T-cell (primary cell): ENCODE measurements at places on chromosomes 16 and 17. TPM values are rescaled to one million over a fixed set of nuclear protein-coding genes. Genes with fewer than 3 reads are reported as not detected.

The TMEM100 gene
- total RNA-seq, result not detected

The NPIPA5 gene
- 6.5 TPM for total RNA-seq

The DBF4B gene
- 7.8 TPM for total RNA-seq

The SLC4A1 gene
- not detected for total RNA-seq

DNA sequence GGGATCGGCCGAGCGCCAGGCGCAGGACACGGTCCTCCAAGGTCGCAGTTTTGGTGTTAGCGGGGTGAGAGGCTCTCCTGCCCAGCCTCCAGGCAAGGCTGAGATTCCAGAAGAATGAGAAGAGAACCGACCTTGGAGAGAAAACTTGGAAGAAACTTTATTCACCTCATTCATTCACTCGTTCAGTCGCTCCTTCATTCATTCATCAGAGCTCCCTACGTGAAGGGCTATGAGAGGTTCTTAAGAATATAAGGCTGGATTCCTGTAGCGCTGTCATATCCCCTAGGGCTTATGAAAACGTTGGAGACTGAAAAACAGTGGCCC lies 991 bp upstream of the MYH10 start:
- no peak for DNase-seq

DNA sequence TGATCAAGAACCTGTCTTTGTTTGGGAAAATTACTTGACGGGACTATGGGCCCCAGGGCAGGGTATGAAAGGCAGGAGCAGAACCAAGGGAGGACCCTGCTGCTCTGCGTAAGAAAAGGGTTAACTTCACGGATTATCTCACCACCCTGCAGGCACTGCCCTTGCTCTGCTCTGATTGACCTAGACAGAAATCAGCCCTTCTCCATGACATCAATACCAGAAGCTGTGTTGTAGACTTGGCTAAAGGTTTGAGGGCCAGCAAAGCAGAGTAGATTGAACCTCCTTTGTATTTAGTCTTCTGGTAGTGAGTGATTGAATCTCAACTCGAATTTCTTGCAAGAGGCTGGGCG lies 52.9 kb upstream of the ETV4 start:
- no peak for DNase-seq

DNA sequence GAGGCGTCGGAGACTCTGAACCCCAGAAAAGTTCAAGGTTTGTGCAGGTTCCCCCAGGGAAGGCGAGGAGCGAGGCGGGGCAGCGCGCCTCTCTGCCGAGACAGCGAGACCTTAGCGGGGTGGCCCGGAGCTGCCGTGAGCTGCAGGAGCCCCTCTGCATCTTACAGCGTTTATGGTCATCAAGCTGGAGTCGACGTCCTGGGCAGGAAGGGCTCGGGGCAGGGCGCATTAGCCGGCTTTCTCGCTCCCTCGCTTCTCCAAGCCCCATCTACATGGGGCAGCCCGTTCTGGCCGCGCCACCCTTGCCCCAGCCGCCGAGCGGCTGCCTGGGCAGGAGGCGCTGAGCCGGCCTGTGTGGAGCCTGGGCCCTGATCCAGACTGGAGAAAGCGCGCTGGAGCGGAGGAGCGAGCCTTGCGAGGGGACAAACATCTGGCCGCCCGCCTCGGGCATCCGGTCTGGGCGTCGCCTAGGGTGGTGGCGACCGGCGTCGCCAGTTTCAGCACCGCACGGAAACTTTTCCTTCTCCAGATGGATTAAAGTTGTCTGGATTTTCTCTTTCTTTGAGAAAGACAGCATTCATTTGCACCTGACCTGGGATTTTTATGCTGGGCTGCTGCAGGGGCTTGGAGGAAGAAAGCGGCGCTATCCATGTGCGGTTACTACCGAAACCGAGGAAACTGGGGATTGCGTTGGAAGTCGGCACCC lies 750 bp downstream of the TMEM132E start:
- DNase-seq, result no peak

GRCh38 chr16:3190949-3191353 lies 2.9 kb downstream of the OR1F1 start:
- DNase-seq, result no peak

DNA sequence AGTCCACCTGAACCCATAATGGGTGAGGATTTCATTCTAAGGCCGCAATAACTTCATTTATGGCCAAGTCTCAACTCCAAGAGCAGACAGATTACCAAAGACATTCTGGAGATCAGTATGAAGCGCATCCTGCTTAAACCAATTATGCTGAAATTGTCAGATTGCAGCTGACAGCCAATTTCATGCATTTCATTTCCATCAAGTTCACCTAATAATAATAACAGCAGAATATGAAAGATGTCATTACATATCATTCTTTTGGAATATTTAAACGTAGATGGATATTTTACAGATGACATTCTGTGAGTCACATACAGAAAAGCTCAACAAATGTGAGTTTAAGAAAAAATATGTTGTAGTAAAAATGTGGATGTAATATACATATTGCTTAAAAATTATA lies 54.9 kb upstream of the NACA2 start:
- no peak for DNase-seq

DNA sequence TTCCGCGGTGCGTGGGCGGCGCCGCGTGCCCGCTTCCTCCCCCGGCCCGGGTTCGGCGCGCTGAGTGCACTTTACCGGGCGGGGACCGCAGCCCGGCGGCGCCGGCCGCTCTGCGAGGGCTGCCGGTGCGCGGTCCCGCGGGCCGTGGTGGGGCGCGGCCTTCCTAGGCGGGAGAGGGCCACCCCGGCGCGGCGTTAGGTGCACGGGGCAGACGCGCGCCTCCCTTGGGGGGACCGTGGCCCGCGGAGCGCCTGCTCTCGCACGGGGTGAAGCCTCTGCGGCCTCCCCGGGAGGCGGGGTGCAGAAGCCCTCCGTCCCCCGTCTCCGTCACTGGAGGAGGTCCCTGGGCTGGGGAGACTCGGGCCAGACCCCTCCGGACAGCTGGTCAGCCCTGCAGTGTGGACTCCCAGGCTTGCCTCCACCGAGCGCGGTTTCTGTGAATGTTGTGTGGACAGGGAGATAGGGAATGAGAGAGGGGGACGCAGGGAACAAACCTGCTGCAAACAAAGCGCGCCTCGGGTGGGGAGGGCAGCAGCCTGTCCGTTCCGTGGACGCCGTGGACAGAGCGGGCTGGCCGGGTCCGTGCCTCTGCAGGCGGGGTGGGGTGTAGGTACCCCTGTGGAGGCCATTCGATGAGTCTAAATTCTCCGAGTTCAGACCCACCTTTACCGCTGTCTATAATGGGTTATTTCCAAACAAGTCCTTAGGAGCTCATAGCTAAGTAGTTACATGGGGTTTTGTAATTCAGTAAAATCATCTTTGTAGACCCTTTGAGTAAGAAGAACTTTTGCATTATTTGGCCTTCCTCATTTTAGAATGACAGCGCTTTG lies 721 bp downstream of the TBCD start:
- DNase-seq, result no peak

DNA sequence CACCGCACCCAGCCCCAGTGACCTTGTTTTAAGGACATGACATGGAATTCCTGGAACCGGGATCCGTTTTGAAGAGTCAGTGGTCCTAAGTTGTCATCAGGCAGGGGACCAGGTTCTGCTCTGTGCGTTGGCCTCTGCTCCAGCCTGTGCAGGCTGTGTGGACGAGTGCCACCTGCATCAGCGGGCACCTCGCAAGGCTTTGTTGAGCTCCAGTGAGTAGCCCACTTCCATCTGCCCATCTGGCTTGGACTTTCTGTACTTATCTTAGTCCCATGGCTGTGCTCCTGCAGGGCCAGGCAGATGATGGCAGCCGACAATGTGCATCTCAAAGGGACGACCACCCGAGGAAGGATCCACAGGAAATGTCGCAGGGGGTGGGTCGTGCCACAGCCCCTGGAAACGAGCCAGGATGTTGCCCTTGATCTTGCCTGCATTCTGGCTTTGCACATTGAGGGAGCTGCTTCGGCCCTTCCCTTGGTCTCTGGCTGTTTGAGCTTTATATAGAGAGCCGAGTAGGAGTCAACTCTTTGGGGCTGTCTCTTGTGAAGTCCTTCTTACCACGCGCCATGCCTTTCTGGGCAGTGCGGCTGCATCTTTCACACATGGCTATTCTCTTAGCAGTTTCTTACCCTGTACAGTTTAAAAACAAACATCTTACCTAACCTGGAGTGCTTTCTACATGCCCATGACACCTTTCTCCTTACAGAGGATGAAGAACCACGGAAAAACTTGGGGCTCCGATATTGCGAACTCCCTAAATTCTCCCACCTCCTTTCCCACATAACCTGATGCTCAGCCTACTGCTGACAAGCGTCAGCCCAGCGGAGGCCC lies 18.3 kb downstream of the KIAA0513 start:
- DNase-seq, result no peak

DNA sequence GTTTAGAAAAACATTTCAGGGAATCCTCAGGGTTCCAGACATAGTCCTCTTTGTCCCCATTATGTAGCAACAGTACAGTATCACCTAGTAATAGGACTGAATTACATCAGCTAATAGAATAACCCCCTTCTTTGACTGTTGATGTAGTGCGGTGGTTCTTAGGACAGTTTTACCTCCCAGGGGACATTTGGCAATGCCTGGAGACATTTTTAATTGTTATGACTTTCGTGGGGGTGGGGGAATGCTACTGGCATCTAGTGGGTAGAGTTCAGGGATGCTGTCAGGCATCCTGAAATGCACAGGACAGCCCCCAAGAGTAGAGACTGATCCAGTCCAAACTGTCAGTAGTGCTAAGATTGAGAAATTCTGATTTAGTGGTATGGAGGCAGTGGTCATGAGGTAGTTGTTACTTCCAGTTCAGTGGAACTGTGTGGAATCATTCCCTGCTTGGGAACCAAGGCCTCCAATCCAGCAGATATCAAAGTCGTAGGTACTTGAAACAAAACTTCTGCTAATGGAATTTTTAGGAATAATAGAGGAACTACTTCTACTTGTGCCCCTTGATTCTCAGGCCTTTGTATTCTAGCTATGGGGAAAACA lies 20.3 kb downstream of the NF1 start:
- DNase-seq, result no peak
